ENCODE measurements at places on chromosomes 2 and 18.

GRCh38 chr2:30231996-30232800 lies 864 bp downstream of the LBH start:
- peak; percentile 69 for DNase-seq

DNA sequence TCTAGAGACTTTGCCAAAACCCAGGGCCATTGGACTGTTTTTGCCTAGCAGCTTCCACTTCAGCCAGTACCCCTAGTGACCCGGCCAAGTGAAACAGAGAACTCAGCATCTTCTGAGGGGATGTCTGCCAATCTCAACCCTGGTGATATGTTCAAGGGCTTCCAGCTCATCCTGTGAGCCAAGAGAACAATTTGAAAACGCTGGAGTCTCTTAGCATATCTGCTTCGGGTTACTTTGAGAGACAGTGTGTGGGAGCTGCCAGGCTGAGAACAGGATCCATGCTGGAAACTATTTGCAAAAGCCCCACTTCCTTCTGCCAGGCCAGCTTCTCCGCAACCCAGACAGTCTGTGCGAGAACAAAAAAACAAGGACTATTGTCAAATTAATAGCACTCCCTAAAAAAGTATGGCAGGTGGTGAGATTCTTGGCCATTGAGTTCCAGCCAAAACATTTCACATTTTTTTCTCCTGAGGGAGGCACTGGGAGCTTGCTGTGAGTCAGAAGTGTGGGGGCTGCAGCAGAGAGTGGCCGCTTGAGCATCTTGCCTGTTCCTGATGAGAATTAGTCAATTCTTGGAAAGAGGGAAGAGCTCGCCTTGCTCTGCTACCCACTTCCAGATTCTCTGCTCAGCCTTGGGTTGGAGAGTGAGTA lies 395.6 kb upstream of the TRIB2 start:
- DNase-seq: no peak

GRCh38 chr2:59947209-59947608 lies 606.2 kb downstream of the BCL11A start:
- DNase-seq: no peak

- DNase-seq: no peak
Measured at GRCh38 chr2:74725287-74725686, 71.2 kb downstream of the SEMA4F start.

DNA sequence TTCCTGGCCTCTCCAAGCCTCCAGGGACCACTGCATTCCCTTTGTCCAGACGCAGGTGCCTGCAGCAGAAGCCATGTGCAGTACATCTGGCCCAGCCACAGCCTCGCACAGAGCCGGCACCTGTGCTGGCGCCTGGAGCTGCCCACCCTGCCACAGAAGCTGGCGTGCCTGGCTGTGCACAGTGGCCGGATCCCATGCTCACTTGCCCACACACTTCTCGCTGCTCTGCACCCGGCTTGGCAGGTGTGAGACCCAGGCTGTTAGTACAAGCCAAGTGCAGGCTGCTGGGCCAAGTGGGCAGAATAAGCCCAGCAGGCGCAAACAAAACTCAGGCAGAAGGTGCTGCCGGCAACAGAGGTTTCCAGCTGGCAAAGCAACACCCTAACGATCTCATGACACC lies 124.5 kb upstream of the CCDC150 start:
- no peak for DNase-seq

DNA sequence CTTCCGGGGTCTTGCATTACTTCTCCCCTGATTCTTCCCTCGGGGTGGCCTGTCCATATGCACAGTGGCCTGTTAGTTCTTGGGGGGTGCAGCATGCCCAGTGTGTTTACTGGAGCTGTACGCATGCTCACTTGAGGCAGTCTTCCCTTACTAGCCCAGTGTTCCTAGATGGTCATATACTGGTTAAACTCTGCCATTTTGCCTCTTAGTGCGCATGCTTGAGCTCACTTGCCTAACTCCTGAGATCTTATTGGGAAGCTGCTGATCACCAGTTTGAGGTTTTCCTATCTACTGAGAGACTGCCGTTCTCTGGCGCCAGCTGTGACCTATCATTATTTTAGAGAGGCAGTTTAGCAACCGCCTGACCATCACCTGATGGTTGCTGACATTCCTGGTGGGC lies 571.2 kb downstream of the ADCYAP1 start:
- DNase-seq: no peak

GRCh38 chr2:200575957-200576356 lies 9.9 kb upstream of the AOX1 start:
- no peak for DNase-seq

- DNase-seq: no peak
Measured at GRCh38 chr2:78077633-78078032, 555.5 kb upstream of the LRRTM4 start.

DNA sequence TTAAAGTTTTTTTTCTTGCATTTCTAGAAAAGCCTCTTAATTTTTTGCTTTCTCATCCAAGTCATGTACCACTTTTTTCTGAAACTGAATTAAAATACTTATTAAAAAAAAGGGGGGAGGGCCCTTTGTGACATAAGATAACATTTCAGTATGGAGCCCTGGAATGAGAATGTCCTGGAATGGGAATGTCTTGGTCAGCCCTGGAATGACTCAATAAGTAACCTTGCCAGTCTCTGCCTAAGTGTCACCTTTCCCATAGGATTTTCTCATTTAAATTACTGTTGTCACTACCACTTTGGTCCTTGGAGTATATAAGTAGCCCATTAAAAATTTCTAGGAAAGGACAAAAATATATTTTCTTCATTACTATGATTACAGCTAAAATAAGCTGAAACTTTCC lies 4.7 kb downstream of the UBXN2A start:
- DNase-seq: no peak

GRCh38 chr2:95343429-95344214 lies 46.5 kb downstream of the KCNIP3 start:
- peak; percentile 51 for DNase-seq

DNA sequence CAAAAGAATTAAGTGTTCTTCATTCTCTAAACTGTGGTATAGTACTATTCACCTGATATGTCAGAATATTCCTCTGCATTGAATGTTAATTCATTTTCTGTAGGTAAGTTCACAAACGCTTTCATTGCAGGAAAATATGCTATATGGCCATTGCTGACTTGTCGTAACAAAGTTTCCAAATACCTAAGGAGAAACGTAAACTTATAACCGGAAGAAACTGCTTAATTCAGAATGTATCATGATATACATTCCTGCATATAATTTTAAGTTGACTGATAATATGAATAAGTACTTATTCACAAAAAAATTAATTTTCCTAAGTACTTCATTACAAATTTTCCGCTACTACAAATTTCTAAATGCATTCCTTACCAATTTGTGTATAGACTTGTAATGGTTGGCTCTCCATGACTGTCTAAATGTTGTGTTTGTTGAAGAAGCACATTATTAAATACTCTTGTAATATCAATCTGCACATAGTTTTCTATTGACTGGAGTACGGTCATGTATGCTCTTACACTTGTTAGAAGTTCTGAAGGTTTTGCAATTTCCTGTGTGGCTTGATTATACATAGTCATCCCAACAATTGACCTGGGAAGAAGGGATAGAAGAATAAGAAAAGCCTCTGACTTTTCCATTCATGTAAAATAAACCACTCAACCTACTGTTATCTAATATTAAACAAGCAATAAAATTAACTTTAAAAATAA lies 85.4 kb downstream of the NCKAP1 start:
- DNase-seq: no peak

- DNase-seq: no peak
Measured at GRCh38 chr2:23008951-23009350, 376.0 kb upstream of the KLHL29 start.

GRCh38 chr18:59658941-59659340 lies 38.3 kb downstream of the CCBE1 start:
- no peak for DNase-seq

GRCh38 chr2:200320344-200320743 lies 13.9 kb downstream of the SPATS2L start:
- no peak for DNase-seq

DNA sequence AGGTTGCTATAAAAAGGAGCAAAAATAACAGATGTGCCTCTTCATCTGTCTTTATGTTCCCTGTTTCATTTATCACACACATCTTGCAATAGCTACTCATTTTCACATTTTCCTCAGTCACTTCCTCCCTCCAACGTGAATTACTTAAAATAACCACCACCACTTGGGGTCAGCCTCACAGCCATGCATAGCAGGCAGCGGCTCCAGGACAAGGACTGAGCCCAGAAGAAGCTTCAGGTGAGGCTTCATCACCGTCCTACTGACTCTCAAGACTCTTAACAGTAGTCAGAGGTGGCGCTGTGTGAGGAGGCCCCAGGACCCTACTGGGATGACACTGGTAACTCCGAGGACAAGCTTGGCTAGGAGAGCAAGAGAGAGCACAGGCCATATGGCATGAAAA lies 15.5 kb upstream of the ST8SIA5 start:
- DNase-seq: no peak

GRCh38 chr2:42722320-42723190 lies 41.4 kb downstream of the OXER1 start:
- no peak for DNase-seq

- DNase-seq: no peak
Measured at GRCh38 chr2:18084376-18084775, 205.9 kb downstream of the KCNS3 start.

DNA sequence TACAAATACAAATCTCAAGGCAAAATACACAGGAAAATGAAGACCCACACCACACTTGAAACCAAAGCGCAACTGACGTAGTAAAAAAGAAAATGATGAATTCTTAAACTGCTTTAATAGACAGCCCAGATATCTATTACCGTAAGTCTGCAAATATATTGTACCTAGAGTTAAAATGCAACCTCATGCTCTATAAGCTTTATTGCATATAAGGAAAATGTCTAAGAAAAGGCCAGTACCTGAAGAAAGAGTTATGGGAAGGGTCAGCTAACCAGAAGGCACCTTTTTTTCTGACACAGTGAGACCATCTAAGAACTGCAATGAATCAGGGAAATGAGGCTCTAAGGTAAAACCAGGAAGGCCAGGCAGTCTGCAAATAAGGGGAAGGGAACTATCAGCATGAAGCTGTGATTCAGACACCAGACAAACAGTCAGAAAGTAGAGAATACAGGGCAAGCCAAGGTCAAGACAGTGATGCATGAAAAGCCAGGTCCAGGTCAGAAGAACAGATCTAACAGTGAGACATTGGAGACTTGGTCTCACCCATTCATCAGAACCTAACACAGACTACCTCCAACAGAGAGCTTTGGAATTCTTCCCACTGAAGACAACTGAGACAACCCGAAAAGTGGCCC lies 46.9 kb downstream of the PDE11A start:
- DNase-seq: no peak

GRCh38 chr2:96577501-96577900 lies 40.9 kb downstream of the ARID5A start:
- DNase-seq: no peak

DNA sequence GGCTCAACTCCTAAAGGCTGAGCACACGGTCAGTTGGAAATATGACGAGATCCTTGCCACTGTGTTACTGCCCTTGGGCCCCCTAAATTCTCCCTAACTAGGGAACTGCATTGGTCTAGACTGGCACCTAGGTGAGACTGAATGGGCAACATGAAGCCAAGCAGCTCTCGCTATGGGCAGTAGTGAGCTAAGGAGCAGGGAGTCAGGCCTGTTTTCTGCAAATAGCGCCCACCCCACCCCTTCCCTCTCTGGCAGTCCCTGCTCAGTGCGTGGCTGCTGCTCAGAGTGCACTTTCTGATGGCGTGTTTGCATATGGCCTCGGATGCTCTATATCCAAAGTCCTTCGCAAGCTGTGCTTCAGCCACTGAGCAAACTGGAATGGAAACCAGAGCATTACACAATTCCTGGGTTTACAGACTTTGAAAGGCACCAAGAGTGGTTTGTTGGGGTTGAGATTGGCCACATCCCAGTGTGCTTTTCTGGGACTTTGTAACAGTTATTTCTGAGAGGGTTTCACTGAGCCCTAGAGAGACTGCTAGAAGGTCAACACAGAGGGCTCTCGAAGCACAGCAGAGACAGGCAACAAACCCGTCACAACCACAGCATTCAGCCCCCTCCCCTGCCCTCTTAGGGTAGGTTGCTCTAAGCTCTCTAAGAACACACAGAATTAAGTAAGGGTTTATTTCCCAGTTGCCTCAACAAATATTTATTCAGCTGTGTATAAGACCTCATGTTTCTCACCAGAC lies 419.9 kb downstream of the STK39 start:
- DNase-seq: no peak

- no peak for DNase-seq
Measured at GRCh38 chr2:178066890-178067669, 5.5 kb downstream of the PDE11A start.

- DNase-seq: no peak
Measured at GRCh38 chr18:13407484-13407883, 188.9 kb downstream of the LDLRAD4 start.

DNA sequence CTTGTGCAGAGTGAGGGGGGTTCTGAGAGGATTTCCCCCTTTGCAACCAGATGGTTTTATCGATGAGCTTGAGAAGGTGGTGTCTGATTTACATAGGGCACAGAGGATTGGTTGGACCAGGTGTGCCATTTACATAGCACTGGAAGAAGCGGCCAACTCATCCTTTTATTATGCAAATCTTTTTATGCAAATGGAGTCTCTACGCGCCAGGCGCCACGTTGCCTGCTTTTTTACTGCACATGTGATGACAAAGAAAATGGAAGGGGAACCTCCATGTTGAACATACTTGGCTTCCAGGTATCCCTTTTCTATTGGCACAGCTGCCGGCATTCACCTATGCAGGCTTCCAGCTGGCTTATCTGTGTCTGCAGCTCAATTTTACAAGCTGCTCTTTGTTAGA lies 18.4 kb upstream of the TXNL4A start:
- no peak for DNase-seq

- no peak for DNase-seq
Measured at GRCh38 chr2:151379169-151379568, 21.8 kb downstream of the TNFAIP6 start.

GRCh38 chr2:128384956-128385355 lies 66.3 kb upstream of the HS6ST1 start:
- peak; percentile 51 for DNase-seq

DNA sequence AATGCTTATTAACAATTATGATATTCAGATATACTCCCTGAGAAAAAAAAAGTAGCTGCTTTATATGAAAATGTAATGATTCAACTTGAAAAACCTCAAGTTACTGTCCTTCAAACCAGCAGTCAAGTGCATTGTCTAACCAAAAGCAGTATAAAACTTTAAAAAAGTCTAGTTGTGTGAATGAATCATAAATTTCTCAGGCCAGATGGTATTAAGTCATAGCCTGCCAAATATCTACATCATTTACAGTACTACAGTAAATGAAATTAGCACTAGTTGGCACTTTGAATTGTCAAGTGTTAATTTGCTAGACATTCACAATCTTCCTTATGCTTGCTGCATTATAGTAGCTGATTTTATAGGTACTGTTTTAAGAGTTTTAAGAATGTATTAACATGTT lies 85.9 kb downstream of the CBLN2 start:
- DNase-seq: no peak

DNA sequence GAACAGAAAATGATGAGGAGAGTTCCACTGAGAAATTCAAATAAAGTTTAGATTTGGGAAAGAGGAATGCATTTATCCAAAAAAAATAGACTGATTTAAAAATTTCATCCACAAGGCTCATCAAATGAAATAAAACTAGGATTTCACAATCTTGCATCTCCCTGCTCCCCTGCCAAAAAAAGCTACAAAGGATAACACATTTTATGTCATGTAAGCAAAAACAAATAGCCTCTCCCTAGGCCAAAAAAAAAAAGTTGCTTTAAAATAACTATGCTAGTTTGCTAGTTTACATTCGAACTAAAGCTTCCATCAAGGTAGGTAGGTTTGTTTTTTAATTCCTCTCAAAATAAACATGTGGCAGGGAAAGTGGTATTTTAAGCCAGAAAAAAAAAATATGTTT lies 465.5 kb upstream of the ID2 start:
- DNase-seq: no peak

- DNase-seq: no peak
Measured at GRCh38 chr2:149806651-149807050, 219.1 kb upstream of the MMADHC start.

All from sciatic nerve (tissue), 2 donors.